AG10803 (cell line): ENCODE measurements at places on chromosomes 3 and 15.

GRCh38 chr15:64503197-64503596 lies 42.8 kb downstream of the ZNF609 start:
- peak; percentile 56 for DNase-seq

DNA sequence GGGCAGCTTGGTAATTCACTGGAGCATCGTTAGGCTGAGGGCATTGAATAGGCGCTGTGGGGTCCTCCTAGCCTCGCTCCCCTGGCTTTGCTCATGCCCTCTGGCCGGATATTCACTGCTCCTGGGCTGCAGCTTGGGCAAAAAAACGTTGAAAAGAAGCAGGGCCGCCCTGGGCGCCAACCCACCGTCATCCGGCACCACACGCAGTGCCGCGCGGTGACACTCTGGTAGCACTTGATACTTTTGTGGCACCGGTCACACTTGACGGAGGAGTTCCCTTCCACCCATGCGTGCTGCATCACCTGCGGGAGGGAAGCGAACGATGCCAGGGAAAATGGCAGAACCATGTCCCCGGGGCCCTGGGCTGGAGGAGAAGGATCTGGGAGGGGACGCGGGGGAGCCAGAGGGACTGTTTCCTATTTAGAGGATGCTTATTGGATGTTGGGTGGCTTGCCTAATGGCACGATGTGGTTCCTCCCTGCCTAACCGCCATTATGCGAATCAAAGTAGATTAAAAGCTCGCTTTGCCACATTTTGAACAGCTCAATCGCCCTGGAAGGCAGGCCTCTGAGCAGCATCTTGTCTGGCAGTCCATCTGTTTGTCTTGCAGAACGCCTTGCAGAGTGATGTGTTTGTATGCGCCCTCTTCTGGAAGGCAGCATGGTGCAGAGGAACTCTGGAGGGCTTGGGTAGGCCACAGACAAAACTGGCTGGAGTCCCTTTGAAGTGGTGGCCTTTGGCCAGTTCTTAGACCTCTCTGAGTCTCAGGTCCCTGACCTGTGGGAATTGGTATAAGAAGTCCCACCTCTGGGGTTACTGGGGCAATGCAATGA lies 93.2 kb downstream of the DGKG start:
- DNase-seq = peak; percentile 25

- DNase-seq = no peak
These were observed 522 bp downstream of the MED12L start for GRCh38 chr3:151085889-151086483.

DNA sequence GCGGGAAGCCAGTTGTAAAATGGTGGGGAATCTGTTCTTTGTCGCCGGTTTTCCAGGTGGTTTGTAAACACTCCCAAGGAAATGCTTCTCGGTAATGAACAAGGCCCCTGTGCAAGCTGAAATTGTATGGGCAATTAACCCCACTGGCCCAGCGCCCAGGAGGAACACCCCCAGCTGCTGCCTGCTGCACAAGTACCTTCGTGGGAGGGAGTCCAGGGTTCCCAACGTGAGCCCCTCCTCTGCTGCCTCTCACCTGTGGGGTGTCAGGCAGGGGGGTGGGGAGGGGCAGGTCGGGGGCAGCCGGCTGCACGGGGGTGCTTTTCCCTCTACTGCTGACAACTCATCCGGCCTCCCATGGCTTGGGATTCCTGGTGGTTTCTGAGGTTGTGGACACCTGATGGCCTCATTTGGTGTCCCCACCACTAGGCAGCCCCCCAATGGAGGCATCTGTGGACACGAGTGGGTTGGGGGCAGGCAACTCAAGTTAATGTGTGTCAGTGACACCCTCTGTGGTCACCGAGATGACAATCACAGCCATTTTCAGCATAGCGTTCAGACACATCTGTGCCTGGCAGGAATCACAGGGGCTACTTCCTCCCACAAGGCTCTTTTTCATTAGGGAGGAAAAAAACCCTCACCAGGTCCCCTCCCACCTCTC lies 35.6 kb upstream of the PRR23E start:
- DNase-seq = no peak

DNA sequence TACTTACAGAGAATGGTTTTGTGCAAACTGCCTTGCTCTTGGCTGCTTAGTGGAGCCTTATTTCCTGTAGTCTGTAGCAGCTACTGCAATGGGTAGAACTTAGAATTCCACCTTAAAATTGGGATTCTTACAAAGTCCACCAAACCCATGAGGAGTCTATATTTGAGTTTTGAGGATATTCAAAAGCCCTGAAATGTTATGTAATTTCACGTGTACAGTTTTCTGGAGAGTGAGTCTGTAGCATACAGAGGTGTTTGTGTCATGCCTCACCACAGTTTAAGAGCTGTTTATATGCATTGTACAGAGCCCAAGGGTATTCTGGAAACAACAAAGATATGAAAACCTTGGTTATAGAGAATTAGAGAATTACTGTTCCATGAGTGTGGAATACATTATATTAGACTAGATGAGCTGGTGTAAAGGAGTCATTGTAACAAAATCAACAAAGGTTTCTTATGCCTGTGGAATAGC lies 114.4 kb downstream of the MBNL1 start:
- no peak for DNase-seq

GRCh38 chr15:74378848-74379247 lies 11.4 kb upstream of the CYP11A1 start:
- peak; percentile 61 for DNase-seq

DNA sequence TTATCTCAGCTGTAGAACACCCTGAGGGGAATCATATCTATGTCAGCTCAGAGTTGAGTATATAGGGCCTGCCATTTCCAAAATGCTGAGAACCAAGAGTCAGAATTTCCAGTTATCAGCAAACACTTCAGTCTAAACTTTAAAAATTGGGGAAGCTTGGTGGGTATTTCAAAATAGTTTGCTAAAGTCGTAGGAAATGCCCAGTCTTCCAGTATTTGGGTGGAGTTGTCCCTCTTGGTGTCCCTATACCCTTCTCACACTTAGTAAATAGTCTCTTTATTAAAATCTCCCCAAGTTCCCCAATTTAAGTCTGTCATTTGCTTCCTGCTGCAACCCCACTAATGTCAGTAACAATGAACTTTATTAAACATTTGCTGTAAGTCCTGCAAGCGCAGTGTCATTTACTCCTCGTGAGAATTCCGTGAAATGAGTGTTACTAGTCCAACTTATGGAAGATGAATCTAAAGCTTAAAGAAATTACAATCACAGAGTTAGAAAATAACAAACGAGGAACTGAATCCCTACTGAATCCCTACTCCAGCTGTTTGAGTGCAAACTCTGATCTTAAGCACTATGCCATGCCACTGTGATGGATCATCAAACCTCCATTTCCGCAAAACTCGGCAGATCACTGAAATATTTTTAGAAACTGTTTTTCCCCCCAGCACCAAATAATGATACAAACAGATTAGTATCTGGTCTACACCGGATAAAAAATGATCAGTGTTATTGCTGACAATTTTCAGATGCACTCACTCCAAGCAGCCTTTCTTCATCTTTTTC lies 341.7 kb upstream of the PROK2 start:
- no peak for DNase-seq

DNA sequence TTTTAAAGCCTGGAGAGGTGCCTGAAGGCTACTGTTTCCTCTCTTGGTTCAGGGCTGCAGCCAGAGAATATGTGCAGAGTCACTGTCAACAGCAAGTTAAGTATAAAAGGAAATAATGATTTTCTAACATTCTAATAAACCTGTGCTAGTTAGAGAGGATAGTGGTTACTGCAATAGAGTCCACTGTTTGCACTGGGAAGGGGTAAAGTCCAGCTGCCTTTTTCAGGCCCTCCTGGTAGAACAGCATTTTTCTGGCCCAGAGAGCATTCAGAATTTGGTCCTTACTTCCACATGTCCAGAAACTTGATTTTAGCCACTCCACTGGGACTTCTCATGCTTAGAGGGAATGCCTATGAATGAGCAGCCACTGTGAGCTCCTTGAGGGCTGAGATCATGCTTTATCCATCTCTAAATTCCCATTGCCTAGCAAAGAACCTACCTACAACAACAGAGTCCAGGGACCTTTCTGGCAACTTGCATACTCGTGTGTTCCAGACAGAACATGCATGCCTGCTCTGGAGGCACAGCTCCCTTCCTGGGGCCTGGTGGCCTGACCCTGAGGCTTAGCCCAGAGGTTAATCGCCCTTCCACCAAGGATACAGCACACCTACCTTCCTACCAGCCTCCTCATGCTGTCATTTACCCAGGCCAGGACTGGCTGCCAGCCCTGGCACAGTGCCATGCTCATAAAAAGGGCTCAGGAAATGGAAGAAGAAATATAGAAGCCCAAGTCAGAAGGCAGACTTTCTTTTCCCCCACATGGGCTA lies 50.3 kb upstream of the ATP13A3 start:
- DNase-seq = no peak

DNA sequence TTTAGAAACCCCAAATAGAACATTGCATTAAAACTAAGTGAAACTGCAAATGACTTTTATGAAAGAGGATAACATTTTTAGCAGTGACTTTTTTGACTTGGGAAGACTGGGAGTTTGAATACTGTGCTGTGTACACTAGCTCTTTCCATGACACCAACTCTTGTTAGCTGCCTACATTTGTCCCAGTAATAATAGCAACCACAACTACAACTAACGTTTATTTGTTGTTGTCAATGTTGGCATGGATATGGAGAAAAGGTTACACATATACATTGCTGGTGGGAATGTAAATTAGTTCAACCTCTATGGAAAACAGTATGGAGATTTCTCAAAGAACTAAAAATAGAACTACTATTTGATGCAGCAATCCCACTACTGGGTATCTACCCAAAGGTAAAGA lies 329.6 kb upstream of the ADAMTS9 start:
- no peak for DNase-seq

DNA sequence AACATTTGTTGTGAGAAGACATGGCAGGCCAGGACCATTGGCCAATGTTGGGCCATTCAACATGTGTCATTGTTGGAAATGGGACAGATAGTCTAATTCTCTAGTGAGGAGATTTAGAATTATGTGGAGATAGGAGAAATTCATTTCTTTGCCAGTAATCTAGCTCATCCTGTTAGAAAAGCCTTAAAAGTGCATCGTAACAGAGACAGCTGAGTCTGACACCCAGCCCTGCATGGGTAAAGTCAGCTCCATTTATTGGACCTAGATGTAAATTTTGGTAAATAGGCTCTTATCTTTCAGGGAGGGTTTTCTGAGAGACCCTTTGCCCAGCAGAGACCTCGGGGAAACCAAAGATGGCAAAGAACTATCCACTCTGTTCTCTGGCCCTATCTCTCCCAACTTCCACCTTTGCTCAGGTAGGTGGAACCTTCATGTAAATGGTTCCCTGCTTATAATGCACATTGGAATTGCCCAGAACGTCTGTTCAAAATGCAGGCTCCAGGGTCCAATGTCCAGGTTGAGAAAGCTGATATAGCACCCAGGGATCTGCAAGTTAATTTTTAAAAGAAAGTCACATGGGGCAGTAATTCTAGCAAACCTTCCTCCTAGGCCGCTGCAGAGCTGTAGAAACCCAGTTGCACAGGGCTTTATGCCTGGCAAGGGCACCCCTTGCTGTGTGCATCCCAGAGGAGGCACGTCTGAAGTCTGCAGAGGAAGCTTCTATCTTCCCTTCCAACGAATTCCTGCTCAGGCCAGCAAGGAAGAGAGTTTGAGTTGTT lies 365.9 kb upstream of the PROK2 start:
- DNase-seq = no peak
